ENCODE measurements at places on chromosomes 3 and 15. TPM values are rescaled to one million over a fixed set of nuclear protein-coding genes. Genes with fewer than 3 reads are reported as not detected.

FBN1 gene
- polyA plus RNA-seq = 129 TPM

CLDN1 gene
- polyA plus RNA-seq = 59.6 TPM

PLA2G4E gene
- not detected for polyA plus RNA-seq

MNS1 gene
- polyA plus RNA-seq = 11.6 TPM

GRCh38 chr15:99509686-99510461, 55.9 kb upstream of the MEF2A start:
- DNase-seq = no peak

Measured in left renal pelvis (tissue), 4 donors.